ENCODE measurements at places on chromosomes 4 and X. TPM values are rescaled to one million over a fixed set of nuclear protein-coding genes. Genes with fewer than 3 reads are reported as not detected.

DNA sequence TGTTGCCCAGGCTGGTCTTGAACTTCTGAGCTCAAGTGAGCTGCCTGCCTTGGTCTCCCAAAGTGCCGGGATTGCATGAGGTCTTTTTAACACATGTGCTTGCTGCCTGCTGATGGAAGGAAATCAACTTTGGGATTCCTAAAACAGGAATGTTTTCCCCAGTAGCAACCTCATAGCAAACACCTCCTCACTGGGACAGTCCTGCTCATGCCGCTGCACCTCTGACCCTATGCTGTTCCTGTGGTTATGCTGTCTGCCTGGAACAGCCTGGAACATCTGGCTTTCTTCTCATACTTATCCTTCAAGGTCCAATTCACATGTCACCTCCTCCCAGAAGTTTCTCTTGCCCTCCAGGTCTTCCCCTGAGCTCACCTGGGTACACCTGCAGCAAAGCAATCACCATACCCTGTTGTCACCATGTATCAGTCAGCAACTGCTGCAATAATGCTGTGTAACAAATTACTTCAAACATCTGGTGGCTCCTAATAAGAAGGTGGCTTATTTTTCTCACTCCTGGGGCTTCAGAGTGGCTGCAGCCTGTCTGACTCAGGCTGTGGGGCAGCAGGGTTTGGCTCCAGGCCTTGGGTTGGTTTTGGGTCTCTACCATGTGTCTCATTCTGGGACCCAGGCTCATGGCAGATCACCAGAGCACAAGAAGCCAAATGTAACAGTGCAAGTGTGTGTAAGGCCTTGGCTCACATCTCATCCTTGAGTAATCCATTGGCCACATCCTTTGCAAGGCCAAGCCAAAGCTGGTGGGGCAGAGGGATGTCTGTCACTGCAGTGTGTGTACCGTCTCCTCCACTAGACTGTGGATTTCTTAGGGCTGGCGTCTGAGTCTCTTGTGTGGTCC, 59.4 kb upstream of the SORCS2 start:
- DNase-seq, result no peak

GRCh38 chr4:92618968-92619367, 315.2 kb downstream of the GRID2 start:
- DNase-seq, result no peak

BMP3 gene
- total RNA-seq, result 0.08 TPM

GRCh38 chrX:153519569-153520286, 2.3 kb downstream of the ATP2B3 start:
- no peak for DNase-seq

GRCh38 chrX:93422693-93423092, 250.7 kb downstream of the NAP1L3 start:
- no peak for DNase-seq

DNA sequence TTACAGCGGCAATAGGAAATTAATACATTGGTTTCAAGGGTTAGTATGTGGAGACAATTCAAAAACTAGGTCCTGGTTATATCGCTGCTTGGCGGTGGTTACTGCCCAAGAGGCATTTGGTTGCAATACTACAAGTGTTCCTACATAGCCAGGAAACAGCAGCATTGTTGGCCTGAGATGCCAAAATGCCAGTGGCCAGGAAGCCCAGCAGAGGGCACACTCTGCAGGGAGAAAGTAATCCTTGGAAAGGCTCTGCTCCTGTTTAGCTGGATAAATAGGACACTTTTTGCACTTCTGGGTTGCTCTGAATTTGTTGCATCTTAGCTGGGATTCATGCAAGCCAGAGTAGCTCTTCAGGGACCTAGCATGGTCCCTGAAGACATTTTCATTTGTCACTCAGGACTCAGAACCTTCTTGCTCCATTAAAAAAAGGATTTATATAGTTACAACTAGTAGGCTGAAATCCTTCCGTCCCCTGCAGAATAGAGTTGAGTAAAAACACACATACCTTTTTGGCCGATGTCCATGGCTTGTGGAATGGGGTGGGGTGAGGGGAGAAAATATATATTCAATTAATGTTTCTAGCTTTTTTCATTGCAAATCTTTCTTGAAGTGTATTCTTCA, 8.1 kb upstream of the GPR119 start:
- DNase-seq, result no peak

- no peak for DNase-seq
Measured at GRCh38 chr4:113996599-113997177, 17.2 kb upstream of the ARSJ start.

DNA sequence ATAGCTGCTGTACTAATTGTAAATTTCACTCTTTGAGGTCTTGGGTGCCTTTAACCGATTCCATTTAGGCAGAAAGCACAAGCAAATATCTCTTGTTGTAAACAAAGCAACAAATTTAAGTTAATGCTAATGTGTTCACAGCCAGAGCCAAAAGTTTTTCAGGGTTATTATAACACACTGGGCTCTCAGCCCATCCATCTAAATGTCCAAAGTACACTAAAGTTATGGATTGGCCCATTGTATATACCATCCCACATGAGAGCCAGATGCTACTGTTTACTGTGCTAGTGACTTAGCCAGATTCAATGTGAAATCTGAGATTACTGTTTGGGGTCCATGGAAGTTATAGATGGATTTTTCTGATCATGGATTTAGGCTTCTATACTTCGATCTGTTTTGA, 186.7 kb downstream of the LARP7 start:
- DNase-seq, result no peak
